ENCODE measurements at places on chromosomes 16 and 17.

DNA sequence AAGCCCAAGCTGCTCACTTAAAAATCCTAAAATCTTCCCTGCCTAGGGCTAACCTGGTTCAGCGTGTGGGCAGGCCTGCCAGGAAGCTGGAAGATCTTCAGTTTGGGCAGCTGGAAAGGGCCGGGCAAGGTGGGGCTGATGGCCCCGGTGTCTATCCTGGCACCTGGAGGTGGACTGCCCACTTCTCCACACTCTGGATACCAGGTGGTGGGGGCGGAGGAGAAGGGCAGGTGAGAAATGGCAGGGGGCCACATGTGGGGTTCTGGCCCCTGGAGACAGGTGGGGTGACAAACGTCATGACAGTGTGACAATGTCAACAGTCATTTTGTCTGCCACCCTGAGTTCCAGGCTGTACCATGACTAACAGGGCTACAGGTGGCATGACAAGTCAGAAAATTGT, 78.5 kb upstream of the C16orf82 start:
- DNase-seq, result no peak

DNA sequence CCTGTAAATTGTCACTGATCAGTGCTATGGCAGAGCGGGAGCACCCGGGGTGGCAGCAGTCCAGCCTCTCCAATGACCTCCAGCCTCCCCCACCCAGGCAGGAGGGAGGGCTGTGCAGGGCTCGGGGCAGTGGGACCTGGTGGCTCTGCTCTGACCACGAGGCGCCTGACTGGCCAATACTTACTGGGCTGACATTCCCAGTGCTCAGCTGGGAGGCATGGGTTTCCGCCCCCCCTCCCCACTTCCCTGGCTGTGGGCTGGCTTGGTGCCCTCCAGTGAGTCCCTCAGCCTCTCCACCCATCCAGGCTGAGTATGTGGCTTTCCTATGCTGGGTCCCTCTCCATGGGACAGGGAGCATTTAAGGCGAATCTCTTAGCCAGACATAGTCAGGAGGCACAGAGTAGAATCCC, 2.7 kb downstream of the SOCS3 start:
- peak; percentile 70 for DNase-seq

DNA sequence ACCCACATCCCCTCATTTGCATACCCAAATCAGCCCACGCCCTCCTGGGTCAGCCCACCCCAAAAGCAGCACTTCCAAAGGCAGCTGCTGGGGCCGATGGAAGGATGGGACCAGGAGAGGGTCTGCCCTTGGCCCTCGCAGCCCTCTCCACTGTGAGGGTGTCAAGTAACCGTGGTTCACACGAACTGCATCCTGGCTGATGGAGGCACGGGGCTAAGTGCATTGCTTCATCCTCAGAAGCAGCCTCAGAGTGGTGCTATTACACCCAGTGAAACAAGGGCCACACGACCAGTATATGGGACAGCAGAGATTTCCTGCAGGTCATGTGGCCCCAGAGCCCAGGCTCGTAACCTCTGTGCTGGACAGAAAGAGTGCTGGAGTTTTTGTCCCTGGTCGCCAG, 13.2 kb upstream of the ATP2A3 start:
- no peak for DNase-seq

DNA sequence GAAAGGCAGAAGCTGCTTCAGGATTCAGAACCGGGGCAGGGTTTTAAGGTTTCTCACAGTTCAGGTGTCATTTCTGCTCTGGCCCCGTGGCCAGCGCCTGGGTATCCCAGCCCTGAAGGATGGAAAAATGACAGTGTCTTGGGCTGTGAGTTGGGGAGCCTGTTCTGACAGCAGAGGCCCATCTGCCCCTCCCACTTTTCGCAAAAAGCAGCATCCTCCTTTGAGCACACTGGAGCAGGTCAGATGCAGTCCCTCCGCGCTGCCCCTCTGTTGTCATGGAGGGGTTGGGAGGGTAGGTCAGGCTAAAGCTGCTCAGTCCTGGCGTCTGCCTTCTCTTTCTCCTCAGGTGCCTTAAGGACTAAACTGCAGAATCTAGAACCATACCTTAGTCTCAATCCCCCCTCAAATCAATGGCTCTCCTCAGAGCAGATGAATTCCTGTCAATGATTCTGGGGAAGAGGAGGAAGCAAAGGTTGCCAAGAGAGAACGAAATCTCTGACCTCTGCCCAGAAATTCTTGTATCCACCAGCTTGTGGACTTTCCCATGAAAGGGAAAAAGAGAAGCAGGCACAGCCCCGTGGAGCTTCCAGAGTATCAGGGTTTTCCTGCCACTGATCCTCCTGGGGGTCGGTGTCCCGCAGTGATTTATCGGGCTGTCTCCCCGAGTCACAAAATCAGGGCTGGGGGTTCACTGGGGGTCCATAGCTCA, 7.3 kb downstream of the NEUROD2 start:
- DNase-seq, result no peak

DNA sequence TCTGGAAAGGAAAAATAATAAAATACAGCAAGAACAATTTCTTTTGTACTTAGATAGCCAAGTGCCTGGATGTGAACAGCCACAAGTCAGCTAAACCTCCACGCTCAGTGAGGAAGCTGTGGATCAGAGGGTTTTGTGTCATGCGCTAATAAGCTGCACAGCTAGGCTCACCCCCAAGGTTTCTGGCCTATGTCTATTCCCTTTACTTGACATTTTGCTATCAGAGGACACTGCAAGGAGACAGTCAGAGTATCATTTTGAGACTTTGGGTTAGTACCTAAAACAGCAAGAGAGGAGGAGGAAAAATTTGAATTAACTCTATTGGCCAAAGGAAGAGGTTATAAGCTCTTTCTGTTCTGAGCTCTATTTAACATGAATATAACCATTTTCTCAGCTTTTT, 139.3 kb downstream of the KCNJ2 start:
- DNase-seq, result no peak

DNA sequence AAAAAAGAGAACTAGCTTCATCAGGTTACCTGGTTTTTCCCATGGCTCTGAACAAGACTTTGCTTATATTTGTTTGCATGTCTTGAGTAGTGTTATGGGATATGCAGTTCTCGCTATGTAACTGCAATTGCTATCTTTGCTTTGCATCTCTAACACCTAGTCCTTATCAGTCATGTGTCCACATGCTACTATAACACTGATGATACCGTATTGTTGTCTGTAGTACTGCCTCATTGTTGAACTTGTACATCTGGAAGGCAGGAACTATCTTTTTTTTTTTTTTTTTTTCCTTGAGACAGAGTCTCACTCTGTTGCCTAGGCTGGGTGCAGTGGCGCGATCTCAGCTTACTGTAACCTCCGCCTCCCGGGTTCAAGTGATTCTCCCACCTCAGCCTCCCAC, 2.5 kb downstream of the PSME3 start:
- DNase-seq, result no peak

- DNase-seq, result no peak
These were observed 989.0 kb downstream of the CDH11 start for GRCh38 chr16:64132759-64133361.

DNA sequence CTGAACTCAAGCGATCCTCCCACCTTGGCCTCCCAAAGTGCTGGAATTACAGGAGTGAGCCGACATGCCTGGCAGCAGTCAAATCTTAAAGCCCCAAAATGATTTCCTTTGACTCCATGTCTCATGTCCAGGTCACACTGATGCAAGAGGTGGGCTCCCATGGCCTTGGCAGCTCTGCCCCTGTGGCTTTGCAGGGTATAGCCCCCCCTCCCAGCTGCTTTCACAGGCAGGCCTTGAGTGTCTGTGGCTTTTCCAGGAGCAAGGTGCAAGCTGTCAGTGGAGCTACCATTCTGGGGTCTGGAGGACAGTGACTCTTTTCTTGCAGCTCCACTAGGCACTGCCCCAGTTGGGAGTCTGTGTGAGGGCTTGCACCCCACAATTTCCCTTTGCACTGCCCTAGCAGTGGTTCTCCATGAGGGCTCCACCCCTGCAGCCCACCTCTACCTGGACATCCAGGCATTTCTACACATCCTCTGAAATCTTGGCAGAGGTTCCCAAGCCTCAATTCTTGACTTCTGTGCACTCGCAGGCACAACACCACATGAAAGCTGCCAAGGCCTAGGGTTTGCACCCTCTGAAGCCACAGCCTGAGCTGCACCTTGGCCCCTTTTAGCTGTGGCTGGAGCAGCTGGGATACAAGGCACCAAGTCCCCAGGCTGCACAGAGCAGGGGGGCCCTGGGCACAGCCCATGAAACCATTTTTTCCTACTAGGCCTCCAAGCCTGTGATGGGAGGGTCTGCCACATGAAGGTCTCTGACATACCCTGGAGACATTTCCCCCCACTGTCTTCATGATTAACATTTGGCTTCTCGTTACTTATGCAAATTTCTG, 79.3 kb upstream of the ARL4D start:
- no peak for DNase-seq

DNA sequence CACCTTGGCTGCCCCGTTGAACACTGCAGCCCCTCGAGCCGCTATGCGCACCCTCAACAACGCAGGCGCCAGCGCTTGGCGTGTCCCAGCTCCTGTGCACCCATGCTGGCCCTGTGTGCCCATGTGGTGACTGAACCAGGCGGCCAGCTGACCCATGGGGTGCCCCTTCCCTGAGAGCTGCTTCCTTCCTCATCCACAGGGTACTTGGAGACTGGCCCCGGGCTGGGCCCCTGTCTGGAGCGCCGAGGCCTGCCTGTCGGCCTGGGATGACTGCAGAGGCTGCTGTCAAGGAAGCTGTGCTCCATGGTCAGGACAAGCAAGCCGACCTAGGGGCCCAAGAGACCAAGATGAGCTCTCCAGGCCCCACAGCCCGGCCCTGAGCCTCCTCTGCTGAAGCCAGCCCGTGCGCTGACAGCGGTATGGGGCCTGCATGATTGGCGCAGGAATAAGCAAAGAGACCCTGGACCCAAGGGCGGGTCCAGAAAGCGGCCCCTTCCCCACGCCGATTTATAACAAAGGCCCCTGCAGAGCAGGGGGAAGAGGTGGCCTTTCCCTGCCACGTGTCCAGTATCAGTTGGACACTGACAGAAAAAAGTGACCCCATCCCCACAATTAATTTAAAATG, 21.6 kb upstream of the BAHCC1 start:
- no peak for DNase-seq

- no peak for DNase-seq
These were observed 17.1 kb upstream of the CLEC18A start for GRCh38 chr16:69934044-69934443.

DNA sequence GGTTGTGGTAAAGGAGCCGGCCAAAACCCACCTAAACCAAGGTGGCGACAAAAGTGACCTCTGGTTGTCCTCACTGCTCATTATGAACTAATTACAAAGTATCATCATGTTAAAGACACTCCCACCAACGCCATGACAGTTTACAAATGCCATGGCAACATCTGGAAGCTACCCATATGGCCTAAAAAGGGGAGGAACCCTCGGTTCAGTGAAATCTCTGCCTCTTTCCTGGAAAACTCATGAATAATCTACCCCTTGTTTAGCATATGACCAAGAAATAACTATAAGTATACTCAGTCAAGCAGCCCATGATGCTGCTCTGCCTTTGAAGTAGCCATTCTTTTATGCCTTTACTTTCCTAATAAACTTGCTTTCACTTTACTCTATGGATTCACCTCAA, 72.2 kb downstream of the CYLD start:
- no peak for DNase-seq

DNA sequence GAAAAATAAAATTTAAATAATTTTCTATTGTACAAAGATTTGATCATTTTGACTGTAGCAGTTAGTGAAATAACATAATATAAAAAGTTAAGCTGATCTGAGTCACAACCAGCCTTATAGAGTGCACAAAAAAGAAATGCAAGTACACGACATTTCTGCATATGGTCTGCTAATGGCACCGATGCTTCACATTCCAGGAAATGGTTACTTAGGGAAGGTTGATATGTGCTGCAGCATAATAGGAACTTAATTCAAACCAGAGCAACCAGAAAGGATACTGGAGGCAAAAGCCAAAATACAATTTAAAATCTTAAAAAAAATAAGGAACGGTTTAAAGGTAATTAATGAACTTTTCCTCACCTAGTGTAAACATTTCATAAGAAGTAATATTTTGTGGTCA, 10.0 kb upstream of the CFDP1 start:
- peak; percentile 89 for DNase-seq

GRCh38 chr16:46591257-46591656, 29.9 kb downstream of the SHCBP1 start:
- no peak for DNase-seq

- peak; percentile 87 for DNase-seq
These were observed 31.3 kb downstream of the SPOP start for GRCh38 chr17:49646391-49647255.

GRCh38 chr16:23469814-23470213, 16.8 kb upstream of the COG7 start:
- DNase-seq, result peak; percentile 49

DNA sequence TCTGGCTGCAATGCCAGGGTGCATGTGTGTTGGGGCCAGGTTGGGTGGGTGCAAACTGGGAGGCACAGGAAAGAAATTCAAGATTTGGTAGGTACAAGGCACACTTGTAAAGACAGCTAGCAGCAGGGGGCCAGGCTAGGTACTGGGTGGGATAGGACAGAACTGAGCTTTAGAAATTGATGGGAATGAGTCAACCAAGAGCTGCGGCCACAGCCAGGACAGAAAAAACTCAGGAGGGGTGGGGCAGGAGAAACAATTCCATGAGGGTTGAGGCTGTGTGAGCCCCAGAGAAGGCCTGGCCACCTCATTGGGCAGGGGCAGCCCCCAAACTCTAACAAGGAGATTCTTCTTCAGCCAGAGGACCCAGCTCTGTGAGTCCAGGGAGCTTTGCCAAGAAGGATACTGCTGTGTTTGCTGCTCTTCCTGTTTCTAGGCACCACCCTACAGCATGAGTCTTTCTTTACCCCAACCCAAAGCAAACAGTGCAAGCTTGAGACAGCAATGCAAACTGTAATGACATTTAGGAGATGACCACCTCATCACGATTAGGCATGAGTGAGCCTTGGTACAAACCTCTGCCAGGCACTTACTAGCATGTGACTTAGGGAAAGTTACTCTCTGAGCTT, 21.3 kb upstream of the CCDC182 start:
- DNase-seq, result no peak

DNA sequence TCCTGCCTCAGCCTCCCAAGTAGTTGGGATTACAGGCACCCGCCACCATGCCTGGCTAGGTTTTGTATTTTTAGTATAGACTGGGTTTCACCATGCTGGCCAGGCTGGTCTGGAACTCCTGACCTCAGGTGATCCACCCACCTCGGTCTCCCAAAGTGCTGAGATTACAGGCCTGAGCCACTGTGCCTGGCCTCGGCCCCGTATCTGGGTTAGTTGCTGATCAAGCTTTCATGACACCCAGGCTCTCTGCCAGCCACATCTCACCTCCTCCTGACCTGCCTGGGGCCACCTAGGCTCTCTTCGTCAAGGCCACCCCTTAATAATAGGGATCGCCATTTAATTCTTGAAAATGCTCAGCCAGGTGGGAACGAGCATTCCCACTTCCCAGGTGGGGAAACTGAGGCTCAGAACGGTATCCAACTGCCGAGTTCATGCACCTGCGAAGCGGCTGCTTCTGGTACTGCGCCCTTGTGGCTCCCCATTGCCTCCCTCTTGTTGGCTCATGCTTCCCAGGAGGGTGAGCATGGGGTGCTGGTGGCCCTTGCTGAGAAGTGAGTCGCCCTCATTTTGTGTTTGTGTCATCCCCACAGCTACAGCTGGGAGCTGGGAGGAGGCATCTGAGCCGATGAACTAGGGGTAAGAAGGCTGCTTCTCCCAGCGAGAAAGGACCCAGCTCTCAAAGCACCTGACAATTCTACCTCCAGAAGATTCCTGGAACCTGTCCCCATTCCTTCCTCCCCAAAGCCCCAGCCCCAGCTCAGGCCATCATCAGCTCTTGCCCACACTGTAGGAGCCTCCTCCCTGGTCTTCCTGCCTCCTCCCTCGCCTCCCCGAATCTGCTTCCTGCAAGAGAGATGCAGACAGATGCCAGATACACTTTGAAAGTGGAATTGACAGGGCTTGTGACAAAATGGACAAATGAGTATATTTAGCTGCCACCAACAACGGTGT, 17.3 kb upstream of the SNN start:
- no peak for DNase-seq
